ENCODE measurements at places on chromosomes 16 and 17.

GRCh38 chr16:10946308-10946707, 1.9 kb downstream of the CLEC16A start:
- no peak for DNase-seq

GRCh38 chr17:36544044-36544306, 744 bp upstream of the GGNBP2 start:
- no peak for DNase-seq

DNA sequence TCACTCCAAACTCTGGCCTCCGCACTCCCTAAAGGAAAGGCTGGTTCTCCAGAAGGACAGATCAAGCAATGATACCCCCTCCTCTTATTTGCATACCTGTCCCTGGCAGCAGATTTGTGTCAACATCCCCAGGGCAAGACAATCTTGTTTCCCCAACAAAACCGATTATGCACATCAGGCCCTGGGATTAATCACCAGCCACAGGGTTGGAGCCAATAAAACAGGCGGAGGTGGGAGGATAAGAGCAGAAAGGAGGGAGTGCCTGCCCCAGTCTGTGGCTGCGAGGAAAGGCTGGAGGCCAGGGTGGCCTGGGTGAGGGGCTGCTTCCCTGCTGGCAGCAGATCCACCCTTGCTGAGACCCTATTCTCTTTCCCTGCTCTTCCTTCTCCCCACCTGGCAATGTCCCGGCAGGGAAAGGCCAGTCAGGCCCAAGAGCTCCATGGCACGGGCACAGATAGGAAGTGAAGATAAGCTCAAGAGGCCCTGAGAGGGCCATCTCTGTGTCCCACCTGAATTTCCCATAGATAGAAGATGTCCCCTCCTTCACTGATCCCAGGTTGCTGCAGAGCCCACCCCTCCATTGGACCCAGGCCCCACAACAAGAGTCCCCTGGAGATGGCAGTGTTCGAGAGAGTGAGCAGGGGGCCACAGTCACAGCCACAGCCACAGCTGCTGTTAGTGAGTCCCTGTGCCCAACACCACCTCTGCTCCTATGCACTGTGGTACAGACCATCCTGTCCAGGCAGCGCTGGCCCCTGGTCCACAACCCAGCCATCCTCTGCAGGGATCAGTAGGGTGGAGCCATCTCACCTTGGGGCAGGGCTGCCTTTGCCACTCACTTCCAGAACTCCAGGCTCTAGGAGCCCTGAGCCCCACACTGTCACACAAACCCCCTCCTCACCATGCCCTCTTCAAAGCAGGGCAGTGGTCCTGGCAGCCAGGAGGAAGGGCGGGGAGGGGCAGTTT, 137.5 kb downstream of the SDK2 start:
- no peak for DNase-seq

- DNase-seq, result no peak
Observed at GRCh38 chr17:45332505-45332904, 15.7 kb upstream of the MAP3K14 start.
